ENCODE measurements at places on chromosomes 5 and 9. TPM values are rescaled to one million over a fixed set of nuclear protein-coding genes. Genes with fewer than 3 reads are reported as not detected.

Gene SPARC
- 17.0 TPM for total RNA-seq

Gene FBXW11
- 37.2 TPM for total RNA-seq

Gene SPATA31A3
- total RNA-seq = not detected

Gene SHC3
- 0.32 TPM for total RNA-seq

Gene GBGT1
- 2.5 TPM for total RNA-seq
